Esophagus squamous epithelium (tissue), 5 donors: ENCODE measurements at places on chromosomes 2 and 18. TPM values are rescaled to one million over a fixed set of nuclear protein-coding genes. Genes with fewer than 3 reads are reported as not detected.

DNA sequence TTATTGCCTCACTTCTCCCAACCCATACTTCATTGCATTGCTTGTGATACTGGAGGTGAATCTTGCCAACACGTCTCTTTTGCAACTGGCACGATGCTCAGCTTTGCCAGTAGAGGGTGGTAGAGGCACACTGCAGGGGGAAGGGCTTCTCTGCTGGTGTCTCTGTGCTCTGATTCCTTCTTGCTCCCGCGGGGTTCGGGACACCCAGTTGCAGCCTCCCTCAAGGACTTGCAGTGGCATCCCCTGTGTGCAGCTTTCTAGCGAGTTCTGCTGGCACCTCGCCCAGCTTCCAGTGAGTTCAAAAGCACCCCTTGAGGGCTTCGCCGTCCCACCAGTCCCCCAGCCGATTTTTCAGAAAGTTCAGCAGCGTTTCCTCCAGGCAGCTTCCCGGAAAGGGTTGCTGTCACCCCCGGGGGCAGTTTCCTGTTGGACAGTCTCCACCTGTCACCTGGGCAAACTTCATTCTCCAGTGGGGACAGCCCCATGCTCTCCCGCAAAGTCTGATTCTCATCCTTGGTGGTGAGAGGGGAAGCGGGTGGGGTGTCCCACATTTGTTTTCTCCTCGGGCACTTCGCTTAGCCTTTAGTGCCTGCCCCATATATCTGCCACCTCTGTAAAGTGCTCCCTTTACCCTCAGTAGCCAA, 35.4 kb upstream of the EN1 start:
- no peaks in the 10 kb centered on the region for H3K27me3 ChIP-seq
- no peak for DNase-seq
- peak overlapping the region; percentile 21 for H3K4me3 ChIP-seq
- H3K4me1 ChIP-seq: peaks cover 6% of the 10 kb centered on the region

GRCh38 chr18:55220523-55220922, 261.3 kb upstream of the CCDC68 start:
- H3K4me1 ChIP-seq: no peaks in the 10 kb centered on the region
- no peak overlapping the region for H3K4me3 ChIP-seq

The FABP1 gene
- not detected for total RNA-seq

DNA sequence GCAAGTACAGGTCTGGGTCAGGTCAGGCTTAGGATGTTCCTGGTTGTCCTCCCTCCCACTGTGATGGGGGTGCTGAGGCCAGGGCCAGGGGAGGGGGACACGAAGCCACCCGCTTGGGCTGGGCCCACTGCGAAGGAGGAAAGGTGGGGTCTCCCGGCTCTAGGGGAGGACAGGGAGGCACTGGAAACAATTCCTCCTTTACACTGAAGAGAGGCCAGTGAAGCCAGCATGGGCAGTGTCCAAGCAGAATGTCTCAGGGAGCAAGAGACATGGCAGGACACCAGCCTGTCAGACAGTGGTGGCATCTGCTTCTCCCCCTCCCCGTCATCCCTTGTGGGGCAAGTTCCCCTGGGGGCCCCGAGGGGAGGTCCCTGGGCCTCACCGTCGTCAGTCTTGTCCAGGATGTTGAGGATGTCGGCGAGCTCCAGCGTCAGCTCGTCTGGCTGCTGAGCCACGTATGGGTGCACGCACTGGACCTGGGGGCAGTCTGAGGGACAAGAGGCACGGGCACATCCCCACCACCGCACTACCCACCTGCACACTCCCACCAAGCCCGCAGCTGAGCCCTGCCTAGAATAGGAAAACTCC, 10.8 kb downstream of the SNORC start:
- no peak overlapping the region for H3K27ac ChIP-seq
- no peak for DNase-seq
- no peaks in the 10 kb centered on the region for H3K36me3 ChIP-seq
- no peak overlapping the region for H3K4me3 ChIP-seq
- no peaks in the 10 kb centered on the region for H3K27me3 ChIP-seq
- peaks cover 18% of the 10 kb centered on the region for H3K4me1 ChIP-seq

DNA sequence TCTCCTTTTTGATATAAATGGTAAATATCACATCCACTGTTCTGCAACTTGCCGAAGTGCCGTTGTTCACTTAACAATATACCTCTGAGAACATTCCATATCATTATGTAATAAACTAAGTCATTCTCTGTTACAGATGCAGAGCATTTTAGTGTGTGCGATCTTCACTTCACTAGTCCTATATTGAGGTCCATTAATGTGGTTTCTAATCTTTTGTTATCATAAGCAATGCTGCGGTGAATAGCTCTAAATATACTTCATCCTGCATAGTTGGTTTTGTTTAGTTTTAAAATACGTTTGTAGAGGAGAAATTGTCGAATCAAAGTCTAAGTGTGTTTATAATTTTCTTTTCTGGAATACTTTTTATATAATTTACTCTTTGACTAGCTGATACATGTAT, 280.3 kb upstream of the TRIB2 start:
- DNase-seq: no peak

- H3K4me3 ChIP-seq: no peak overlapping the region
- no peaks in the 10 kb centered on the region for H3K36me3 ChIP-seq
- peaks cover 18% of the 10 kb centered on the region for H3K4me1 ChIP-seq
- H3K27me3 ChIP-seq: no peaks in the 10 kb centered on the region
- H3K27ac ChIP-seq: no peak overlapping the region
- no peak for DNase-seq
Measured at GRCh38 chr18:79958981-79959380, 5.5 kb upstream of the HSBP1L1 start.

The DSG2 gene
- 9.9 TPM for total RNA-seq

The NRP2 gene
- 28.2 TPM for total RNA-seq

- peak within 1 kb of the TSS; percentile 68 for H3K27ac ChIP-seq
- peak within 1 kb of the TSS; percentile 77 for H3K4me3 ChIP-seq
- H3K4me1 ChIP-seq: peaks cover 20% of the 10 kb centered on the region
- no peaks in the 10 kb centered on the region for H3K36me3 ChIP-seq
- no peak for DNase-seq
Measured at GRCh38 chr2:120735746-120736170, at the start of gene GLI2. Gene GLI2, plus strand, starts transcription at chr2:120735868. Its CDS starts 61,453 bp downstream, at chr2:120797321.

The XIRP2 gene
- not detected for total RNA-seq

- no peak overlapping the region for H3K4me3 ChIP-seq
- no peak for DNase-seq
- no peaks in the 10 kb centered on the region for H3K4me1 ChIP-seq
- no peaks in the 10 kb centered on the region for H3K27me3 ChIP-seq
Measured at GRCh38 chr2:105887256-105887655, 142.5 kb downstream of the NCK2 start.

The CABLES1 gene
- total RNA-seq: 4.4 TPM
